ENCODE measurements at places on chromosomes 5 and 9. TPM values are rescaled to one million over a fixed set of nuclear protein-coding genes. Genes with fewer than 3 reads are reported as not detected.

The PITX1 gene
- not detected for total RNA-seq

The SLC4A9 gene
- total RNA-seq, result not detected

The FBXO10 gene
- 6.2 TPM for total RNA-seq

The GNA14 gene
- total RNA-seq, result 1.9 TPM

The PALM2AKAP2 gene
- 87.5 TPM for total RNA-seq

The PCDHB9 gene
- total RNA-seq, result 0.81 TPM

The LCN9 gene
- total RNA-seq, result not detected

The CDH6 gene
- total RNA-seq, result 3.1 TPM

The SCAI gene
- 3.3 TPM for total RNA-seq

The ZNG1F gene
- 2.3 TPM for total RNA-seq

The GPR150 gene
- total RNA-seq, result not detected

The TOPORS gene
- 7.8 TPM for total RNA-seq

The PPP1R26 gene
- 23.3 TPM for total RNA-seq

The RANBP17 gene
- 2.9 TPM for total RNA-seq

The RAB24 gene
- 21.2 TPM for total RNA-seq

The SLC6A7 gene
- total RNA-seq, result not detected

The PCDHGA2 gene
- total RNA-seq, result 6.5 TPM

The DMRTA1 gene
- 0.97 TPM for total RNA-seq

The NACC2 gene
- 30.8 TPM for total RNA-seq

The SLC34A3 gene
- total RNA-seq, result not detected

The CCIN gene
- not detected for total RNA-seq

The OR1J2 gene
- not detected for total RNA-seq

The F12 gene
- total RNA-seq, result not detected

The PDCD1LG2 gene
- total RNA-seq, result 2.4 TPM

The PKD2L2 gene
- 0.48 TPM for total RNA-seq

The ASPN gene
- total RNA-seq, result 4.8 TPM

The KIF24 gene
- 0.56 TPM for total RNA-seq

The BHMT2 gene
- total RNA-seq, result 10.0 TPM

The LRRC70 gene
- total RNA-seq, result 1.2 TPM

The ARHGEF39 gene
- 0.24 TPM for total RNA-seq

The SGCD gene
- 81.5 TPM for total RNA-seq

The ZNF483 gene
- 3.5 TPM for total RNA-seq

The SLC31A1 gene
- total RNA-seq, result 9.4 TPM

The SPATA31A3 gene
- not detected for total RNA-seq
